ENCODE measurements at places on chromosomes 1 and 21. TPM values are rescaled to one million over a fixed set of nuclear protein-coding genes. Genes with fewer than 3 reads are reported as not detected.

Gene ADAMTSL4
- total RNA-seq, result 16.7 TPM

Gene RHBG
- total RNA-seq, result not detected

Gene VANGL2
- total RNA-seq, result under 0.01 TPM

Gene FMO5
- 1.9 TPM for total RNA-seq

Gene CELA3A
- not detected for total RNA-seq

Gene FNDC5
- total RNA-seq, result 4.6 TPM

Gene CSMD2
- total RNA-seq, result 1.7 TPM

Gene CCT3
- 335 TPM for total RNA-seq

Gene L1TD1
- not detected for total RNA-seq

Gene KCNJ9
- 0.09 TPM for total RNA-seq

Gene CAMTA1
- total RNA-seq, result 56.7 TPM

Gene KCNJ15
- 0.16 TPM for total RNA-seq

Gene ANGPTL3
- not detected for total RNA-seq

Gene GREM2
- total RNA-seq, result 0.63 TPM

Gene TRIM46
- total RNA-seq, result 3.5 TPM
